ENCODE measurements at places on chromosomes 5 and 9.

GRCh38 chr5:61805101-61805500 is 473.0 kb downstream of the ZSWIM6 start:
- no peak for DNase-seq

- DNase-seq, result no peak
These were observed 799.9 kb upstream of the TYRP1 start for GRCh38 chr9:11893331-11893730.

DNA sequence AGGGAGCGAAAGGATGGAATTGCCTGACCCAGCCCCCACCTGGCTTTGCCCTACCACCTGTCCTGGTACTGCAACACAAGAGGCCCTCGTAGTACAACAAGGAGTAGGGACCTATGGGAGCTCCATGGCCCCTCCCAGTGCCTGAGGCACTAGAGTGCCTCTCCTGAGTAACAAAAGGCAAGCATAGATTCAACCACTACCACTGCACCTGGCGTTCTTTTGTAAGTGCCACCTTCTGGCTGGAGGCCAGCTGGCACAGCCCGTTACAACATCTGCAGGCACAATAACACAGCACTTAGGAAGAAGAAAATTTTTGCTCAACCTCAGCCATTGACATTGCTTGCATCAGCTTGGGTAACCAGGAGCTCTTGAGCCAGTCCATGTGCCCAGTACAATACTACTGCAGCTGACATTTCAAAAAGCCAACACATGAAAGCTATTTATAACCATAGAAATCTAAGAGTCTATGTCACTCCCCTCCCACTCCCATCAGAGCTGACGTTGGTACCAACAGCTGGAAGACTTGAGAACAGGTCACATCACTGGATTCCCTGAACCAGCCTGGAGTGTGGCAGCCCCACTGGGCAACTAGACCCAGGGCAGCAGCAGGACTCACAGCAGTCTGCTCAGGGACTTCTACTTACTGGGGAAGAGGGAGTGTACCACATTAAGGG is 17.7 kb upstream of the FAM174A start:
- DNase-seq, result peak; percentile 98

- no peak for DNase-seq
These were observed 541.7 kb upstream of the TUSC1 start for GRCh38 chr9:26219961-26220360.

GRCh38 chr5:89534331-89534730 is 651.3 kb upstream of the MEF2C start:
- DNase-seq, result no peak

- no peak for DNase-seq
These were observed 118.4 kb downstream of the PAM start for GRCh38 chr5:102873379-102873932.

- no peak for DNase-seq
These were observed 472.1 kb downstream of the DMRT2 start for GRCh38 chr9:1522219-1522767.

GRCh38 chr5:1310118-1310517 is 15.2 kb upstream of the TERT start:
- no peak for DNase-seq

GRCh38 chr5:93899026-93899600 is 157.7 kb upstream of the POU5F2 start:
- DNase-seq, result no peak

DNA sequence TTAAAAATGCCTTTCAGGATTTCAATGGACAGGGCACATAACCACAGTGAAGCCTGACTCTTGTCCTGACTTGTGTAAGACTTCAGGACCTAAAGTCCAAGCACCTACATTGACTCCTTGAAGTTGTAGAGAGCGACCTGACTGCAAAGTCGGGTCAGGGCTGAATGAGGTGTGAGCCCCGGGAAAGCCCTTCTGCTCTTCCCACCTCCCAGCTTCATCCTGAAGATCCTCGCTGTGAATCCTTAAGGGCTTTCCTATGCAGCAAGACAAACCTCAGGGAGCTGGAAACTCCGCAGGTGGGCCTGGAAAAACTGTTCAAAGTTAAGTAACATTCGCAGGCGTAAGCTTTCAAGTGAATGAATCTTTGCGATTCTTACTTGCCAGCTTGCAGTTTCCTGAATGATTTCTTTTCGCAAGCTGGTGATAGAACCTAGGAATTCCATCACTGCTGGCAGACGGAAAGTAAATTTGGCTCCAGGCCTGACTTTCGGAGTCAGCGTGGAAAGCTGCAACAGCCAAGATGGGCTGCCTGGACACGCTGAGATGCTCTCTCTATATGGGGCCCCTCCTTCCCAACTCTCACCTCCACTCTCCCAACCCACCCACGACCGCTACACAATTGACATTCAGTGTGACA is 10.9 kb downstream of the SEMA5A start:
- no peak for DNase-seq

DNA sequence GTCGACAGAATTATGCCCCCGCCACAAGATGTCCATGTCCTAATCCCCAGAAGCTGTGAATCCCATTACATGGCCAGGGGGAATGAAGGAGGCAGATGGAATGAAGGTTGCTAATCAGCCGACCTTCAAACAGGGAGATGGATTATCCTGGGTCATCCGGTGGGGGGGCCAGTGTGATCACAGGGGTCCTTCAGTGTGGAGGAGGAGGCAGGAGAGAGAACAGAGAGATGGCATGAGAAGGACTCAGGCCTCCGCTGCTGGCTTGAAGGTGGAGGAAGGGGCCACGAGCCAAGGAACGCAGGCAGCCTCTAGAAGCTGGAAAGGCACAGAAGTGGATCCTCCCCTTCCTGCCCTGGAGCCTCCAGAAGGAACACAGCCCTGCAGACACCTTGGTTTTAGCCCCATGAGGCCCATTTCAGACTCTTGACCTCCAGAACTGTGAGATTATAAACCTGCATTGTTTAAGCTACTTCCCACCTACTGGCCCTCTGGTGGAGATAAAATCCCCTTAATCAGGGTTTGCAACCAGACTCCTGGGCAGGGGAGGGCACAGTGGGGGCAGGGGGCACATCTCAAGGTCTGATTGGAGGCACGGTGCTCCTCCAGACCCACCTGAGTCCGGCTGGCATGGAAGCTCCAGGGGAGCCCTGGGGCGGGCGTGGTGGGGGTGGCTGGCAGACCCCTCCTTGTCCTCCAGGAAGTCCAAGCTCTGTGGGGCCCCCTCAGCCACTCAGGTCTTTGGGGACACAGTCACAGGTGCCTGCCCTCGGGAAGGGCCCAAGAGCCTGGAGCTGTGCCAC is 13.8 kb downstream of the PTGES2 start:
- no peak for DNase-seq

GRCh38 chr5:3350781-3351180 is 244.9 kb upstream of the IRX1 start:
- DNase-seq, result no peak

DNA sequence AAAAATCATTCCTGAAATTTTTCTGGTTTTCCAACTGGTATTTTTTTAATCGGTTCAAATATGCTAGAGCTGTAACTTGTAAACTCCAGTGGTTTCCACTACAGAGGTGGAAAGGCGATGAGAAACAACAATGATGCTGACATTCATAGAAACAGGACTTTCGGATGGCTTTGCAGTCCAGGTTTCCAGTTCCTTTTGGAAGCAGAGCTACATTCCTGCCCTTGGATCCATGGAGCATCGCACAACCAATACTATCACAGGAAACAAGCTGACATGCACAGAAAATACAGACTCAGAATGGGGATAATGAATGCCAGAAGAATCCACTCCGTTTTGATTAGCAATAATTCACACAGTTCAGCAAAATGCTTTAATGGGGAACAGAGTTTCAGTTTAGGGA is 140.0 kb downstream of the EPB41L4A start:
- no peak for DNase-seq

DNA sequence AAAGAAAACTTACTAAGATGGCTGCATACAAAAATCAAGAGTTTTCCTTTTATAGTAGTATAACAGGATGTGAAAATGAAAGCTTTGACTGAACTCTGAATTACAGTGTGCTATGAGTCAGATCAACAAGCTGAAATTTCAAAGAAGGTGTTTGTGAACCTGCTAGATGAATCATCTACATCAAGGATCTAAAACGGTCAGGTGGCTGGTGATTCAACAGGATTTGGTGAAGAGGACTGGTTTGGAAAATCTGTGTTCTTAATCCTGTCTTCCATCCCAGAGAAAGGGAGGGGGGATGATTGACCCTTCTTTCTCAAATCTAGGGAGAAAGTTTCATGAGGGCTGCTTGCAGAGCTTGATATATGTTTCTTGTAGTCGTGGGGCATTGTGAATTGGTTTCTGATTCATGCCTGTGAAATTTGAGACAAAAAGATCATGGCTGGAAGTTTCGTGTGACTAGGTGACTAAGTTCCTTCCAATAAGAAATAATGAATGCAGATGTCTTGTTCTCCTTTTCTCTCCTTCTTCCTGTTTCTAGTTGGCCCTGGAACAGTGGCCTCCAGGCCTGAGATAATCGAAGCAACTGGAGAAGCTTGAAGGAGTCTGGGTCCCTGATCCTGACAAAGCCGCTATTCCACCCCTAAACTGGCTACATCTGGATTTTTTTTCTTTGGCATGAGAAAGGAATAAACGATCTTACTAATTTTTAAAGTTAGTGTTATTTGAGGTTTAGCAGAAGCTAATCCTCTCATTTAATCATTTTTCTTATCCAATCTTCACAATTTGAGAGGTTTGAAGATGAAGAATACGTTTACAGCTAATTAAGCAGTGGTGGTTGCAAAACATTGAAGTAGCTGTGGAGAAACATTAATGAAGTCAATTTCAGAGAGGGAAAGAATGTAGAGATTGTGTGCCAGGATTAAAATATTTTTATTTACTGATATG is 67.2 kb downstream of the MRPS30 start:
- no peak for DNase-seq

- DNase-seq, result no peak
These were observed 898 bp downstream of the CAMSAP1 start for GRCh38 chr9:135906291-135907005.

- DNase-seq, result no peak
These were observed 96.7 kb upstream of the MAMDC2 start for GRCh38 chr9:69946800-69947437.
